ENCODE measurements at places on chromosomes 11 and 22.

GRCh38 chr11:75834728-75835127 lies 19.7 kb downstream of the UVRAG start:
- DNase-seq = no peak

GRCh38 chr11:102749101-102749722 lies 24.5 kb upstream of the MMP8 start:
- DNase-seq = no peak

GRCh38 chr11:16406226-16406625 lies 49.9 kb upstream of the SOX6 start:
- DNase-seq = no peak

- DNase-seq = no peak
These were observed 34.4 kb downstream of the MCAM start for GRCh38 chr11:119282495-119282894.

GRCh38 chr22:45885171-45885840 lies 91.7 kb downstream of the WNT7B start:
- no peak for DNase-seq

DNA sequence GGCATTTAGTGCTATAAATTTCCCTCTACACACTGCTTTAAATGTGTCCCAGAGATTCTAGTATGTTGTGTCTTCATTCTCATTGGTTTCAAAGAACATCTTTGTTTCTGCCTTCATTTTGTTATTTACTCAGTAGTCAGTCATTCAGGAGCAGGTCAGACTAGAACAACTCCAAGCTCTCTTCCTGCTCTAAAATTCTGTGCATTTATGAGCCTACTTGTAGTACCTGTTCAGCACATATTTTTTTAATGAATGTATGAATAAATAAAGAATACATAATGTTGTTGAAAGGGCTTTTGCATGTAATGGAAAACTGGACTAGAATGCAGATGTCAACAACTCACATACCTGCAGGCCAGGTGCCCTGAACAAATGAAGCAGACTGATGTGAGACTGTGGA lies 13.7 kb upstream of the HEPHL1 start:
- no peak for DNase-seq

DNA sequence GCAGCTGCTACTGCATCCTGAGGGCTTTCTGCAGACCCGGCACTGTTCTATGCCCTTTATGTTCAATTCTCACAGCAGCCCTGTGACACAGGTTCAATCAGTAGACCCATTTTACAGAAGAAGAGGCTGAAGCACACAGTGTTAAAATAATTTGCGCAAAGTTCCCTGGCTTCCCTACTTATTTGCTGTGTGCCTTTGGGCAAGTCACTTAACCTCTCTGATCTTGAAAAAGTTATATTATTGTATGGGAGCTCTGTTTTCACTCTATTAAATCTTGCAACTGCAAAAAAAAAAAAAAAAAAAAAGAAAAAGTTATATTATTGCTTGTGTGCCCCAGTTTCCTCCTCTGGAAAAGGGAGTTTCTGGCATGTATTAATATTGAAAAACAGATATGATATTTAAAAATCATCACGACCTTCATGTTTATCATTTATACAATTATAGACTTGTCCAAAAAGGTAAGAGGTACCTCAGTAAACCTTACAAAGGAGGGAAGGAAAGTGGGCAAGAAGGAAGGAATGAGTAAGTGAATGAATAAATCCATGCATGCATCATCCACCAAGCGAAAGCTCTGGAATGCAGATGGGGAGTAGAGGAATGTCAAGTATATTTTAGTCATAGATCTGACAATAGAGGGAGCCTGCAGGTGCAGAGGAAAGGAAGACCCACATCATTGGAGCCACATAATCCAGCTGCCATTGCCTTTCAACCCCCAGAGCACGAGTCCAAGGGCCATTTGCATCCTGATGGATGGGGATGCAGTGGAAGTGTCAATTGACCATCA lies 21.2 kb upstream of the ISX start:
- no peak for DNase-seq

GRCh38 chr11:24513479-24514218 lies 16.8 kb downstream of the LUZP2 start:
- DNase-seq = no peak

DNA sequence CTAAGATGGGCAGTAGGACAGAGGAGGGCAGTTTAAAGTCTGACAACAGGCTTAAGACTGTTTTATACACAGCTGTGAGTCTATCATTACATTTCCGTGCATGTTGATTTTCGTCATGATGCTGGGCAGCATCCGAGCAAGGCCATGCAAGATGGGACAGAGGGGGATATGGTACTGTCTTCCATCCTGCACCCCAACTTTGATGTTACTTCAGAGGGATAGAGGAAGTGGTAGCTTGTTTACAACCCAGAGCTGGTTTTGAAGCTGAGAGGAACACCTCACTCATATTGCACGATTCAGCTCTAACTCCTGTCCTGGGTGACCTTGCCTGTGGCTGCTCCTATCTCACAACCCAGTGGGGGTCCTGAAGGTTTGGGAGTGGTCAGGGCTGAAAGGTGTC lies 3.0 kb upstream of the SORL1 start:
- no peak for DNase-seq

DNA sequence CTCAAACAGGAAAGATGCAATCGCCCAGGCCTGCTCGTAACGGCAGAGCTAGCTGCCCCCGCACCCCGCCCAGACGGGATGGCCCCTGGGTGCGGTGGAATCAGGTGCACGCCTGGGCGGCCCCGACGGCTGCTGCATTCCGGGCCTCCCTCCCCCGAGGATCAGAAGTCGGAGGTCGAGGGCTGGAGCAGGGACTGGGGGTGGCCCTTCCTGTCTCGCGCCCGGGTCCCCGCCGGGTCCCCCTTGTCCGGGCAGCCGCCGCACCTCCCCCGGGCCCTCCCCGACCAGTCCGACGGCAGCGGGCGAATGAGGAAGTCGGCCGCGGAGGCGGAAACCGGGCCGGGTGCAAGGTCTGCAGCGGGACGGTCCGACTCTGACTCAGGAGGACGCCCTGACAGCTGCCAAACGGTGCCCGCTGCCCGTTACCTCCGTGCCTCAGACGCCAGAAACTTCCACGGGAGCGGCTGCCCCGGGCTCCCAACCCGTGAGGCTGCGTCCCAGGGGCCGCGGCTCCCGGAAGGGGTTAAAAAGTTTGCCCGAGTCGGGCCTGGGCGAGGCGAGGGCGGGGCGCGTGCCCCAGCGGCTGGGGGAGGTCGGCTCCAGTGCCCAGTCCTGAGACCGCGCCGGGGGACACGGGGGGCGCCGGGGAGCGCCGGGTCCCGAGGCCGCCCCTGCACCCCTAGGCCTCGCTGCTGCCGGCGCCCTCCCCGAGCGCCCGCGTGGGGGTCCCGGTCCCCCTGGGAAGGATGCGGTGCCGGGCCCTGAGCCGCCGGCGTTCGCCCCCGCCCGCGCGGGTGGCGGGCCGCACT lies 663 bp downstream of the MYH9 start:
- DNase-seq = no peak

DNA sequence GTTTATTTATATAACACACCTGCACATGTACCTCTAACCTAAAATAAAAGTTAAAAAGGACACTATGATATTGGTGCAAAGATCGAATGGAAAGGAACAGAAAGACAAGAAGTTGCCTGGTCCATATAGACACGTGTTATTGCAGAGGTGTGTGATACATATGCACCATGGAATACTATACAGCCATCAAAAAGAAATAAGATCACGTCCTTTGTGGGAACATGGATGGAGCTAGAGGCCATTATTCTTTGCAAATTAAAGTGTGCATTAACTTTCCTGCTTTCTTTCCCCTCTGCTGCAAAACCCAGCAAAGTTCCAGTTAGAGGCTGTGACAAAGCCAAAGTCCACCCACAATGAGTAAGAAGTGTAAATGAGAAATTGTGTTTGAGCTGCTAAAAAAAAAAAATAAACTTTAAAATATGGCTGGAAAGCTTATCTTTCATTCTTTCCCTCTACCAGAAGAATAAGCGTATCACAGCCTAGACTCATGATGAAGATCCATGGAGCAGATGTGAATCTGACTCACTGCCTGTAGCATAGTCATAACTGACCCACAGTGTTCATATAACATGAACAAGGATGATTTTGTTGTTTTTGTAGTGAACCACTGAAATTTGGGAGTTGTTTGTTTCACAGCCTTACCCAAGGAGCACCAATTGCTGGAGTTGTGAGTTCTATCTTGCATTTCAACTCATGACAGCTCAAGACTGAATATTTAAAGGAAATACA lies 9.6 kb downstream of the OR52K1 start:
- DNase-seq = no peak

- DNase-seq = no peak
These were observed 22.3 kb upstream of the MICAL2 start for GRCh38 chr11:12088047-12088481.

All from amniotic stem cell (primary cell).